Activated T-cell treated with anti-CD3 and anti-CD28 coated beads, Interleukin-2, amount 50 U/mL, for 72 hours (primary cell): ENCODE measurements at places on chromosomes 5 and 9. TPM values are rescaled to one million over a fixed set of nuclear protein-coding genes. Genes with fewer than 3 reads are reported as not detected.
A peak's percentile ranks its signal among the peaks of the same experiment; 100 is the strongest.

- peak overlapping the region; percentile 87 for H3K27ac ChIP-seq
- H3K27me3 ChIP-seq = no peaks in the 10 kb centered on the region
- peaks cover 15% of the 10 kb centered on the region for H3K4me1 ChIP-seq
Observed at GRCh38 chr5:93874080-93874479, 132.7 kb upstream of the POU5F2 start.

The CCNJL gene
- not detected for total RNA-seq

DNA sequence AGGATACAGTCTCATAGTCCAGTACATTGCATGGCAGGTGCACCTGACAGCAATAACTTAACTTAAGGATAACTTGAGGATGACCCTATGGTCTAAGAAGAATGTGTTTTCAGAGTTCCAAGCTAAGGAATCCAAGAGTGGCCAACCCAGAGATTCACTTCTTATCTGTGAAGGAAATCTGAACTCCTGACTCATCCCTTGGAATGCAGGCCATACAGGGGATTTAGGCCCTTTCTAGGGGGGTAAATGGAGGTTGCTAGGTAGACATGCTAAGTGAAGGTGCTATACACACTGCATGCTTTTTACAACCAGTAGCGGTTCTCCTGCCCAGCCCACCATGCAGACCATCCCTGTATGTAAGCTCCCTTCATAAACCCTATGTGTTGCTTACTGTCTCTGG, 50.4 kb downstream of the HTR1A start:
- H3K27ac ChIP-seq = no peak overlapping the region
- DNase-seq = no peak
- H3K4me1 ChIP-seq = no peaks in the 10 kb centered on the region

The GABRA6 gene
- total RNA-seq = not detected

DNA sequence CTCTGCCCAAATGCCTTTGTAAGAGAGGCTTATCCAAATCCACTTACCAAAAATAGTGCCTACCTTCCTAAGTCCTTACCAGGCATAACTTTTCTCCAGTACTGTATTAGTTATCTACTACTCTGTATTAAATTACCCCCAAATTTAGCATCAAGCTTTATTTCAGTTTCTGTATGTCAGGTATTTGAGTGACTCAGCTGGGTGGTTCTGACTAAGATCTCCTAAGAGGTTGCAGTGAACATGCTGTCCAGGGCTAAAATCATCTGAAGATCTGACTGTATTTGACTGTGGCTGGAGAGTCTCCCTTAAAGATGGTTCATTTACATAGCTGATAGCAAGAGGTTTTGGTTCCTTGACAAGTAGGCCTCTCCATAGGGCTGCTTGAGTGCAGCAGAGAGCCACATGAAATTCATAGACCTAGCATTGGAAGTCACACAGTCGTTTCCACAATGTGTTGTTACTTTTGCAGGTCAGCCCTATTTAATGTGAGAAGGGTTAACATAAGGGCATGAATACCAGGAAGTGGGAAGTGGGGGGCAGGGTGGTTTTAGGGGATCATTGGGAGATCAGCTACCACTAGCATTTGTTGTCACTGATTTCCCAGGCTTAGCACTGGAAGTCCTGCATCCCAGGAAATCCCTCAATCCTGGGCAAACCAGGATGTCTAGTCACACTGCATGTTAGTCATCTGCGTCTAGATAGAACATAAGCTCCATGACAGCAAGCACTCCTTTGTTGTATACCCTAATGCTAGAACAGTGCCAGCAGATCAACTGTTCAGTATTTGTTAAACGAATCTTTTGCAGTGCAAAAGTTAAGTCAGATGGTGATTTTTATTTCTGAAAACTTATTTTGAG, 2.0 kb upstream of the ZNF622 start:
- peak overlapping the region; percentile 98 for H3K4me3 ChIP-seq
- H3K27ac ChIP-seq = peak overlapping the region; percentile 93
- peaks cover 57% of the 10 kb centered on the region for H3K4me1 ChIP-seq
- peak; percentile 47 for DNase-seq
- no peaks in the 10 kb centered on the region for H3K27me3 ChIP-seq

The SMIM33 gene
- total RNA-seq = 0.35 TPM

DNA sequence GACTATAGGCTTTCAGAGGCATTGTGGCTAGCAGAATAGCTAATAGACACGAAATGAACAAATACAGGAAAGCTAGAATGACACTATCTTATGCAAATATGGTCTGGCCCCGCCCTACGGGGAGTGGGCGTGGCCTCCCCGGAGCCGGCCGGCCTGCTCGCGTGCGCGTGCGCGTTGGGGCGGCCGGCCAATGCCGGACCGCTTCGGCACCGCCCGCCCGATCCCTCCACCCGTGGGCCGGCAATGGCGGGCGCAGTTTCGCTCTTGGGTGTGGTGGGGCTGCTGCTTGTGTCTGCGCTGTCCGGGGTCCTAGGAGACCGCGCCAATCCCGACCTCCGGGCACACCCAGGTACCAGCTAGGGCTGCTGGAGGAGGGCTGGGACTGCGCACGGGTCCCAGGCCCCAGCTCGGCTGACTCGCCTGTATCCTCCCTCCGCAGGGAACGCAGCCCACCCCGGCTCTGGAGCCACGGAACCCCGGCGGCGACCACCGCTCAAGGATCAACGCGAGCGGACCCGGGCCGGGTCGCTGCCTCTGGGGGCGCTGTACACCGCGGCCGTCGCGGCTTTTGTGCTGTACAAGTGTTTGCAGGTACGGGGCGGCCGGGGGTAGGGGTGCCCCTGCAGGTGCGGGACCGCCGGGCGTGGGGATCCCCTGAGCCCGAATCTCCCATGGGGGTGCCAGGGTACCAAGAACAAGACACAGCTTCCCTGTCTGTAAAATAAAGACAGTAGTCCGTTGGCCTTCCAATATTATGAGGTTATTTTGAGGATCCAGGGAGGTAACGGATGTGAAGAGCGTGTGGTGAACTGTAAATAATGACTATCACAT, at the start of gene CCDC107:
Gene CCDC107 (plus strand): TSS at position 156 of the 831 bp plus-strand sequence. CDS start 88 bp downstream, at position 244.
- peak; percentile 90 for DNase-seq
- H3K27me3 ChIP-seq = peaks cover 4% of the 10 kb centered on the region
- H3K4me1 ChIP-seq = peaks cover 74% of the 10 kb centered on the region
- peak within 1 kb of the TSS; percentile 100 for H3K27ac ChIP-seq
- H3K4me3 ChIP-seq = peak within 1 kb of the TSS; percentile 93
- peaks cover 9% of the 10 kb centered on the region for H3K36me3 ChIP-seq

DNA sequence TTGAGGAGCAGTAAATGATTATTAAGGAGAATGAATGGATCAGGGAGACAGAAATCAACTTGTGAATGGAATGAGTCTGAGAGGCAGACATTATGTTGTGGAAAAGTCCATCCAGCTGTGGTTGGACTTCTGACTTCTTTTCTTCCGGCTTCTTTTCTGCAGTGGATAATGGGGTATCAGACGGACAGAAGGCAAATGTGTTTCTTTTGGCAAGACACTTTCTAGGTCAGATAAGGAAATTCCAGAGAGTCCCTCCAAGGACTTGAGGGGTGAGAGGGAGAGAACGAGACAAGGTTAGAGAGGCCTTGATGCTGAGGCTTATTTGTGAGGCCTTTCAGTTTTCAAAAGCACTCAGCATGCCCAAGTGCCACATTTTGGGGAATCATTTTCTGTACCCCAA, 17.1 kb upstream of the GRHPR start:
- H3K36me3 ChIP-seq = no peaks in the 10 kb centered on the region
- H3K27me3 ChIP-seq = peaks cover 6% of the 10 kb centered on the region
- peaks cover 34% of the 10 kb centered on the region for H3K4me1 ChIP-seq
- no peak for DNase-seq
- no peak overlapping the region for H3K27ac ChIP-seq

- H3K4me1 ChIP-seq = peaks cover 5% of the 10 kb centered on the region
- no peak overlapping the region for H3K27ac ChIP-seq
- peaks cover 27% of the 10 kb centered on the region for H3K27me3 ChIP-seq
- peak overlapping the region; percentile 59 for H3K4me3 ChIP-seq
- no peak for DNase-seq
- peaks cover 2% of the 10 kb centered on the region for H3K36me3 ChIP-seq
Observed at GRCh38 chr9:12775679-12776512, 1.1 kb downstream of the LURAP1L start.

DNA sequence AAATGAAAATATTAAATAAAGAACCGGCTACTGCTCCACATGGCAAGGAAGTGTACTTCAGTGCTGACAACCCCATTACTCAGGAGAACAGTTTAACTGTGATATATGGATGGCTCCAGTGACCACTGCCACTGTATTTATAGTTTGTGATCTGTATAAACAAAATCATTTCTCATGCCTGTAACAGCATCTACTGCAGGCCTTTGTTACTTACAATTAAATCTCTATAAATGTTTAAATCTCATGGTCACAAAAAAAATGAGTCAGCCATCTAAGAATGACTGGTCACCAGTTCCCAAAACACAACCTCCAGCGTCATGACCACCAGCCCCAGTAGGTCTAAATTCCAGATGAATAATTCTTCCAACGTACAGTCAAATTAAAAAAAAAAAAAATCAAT, 24.6 kb downstream of the SERINC5 start:
- H3K27me3 ChIP-seq = no peaks in the 10 kb centered on the region
- peaks cover 86% of the 10 kb centered on the region for H3K4me1 ChIP-seq
- peak overlapping the region; percentile 68 for H3K27ac ChIP-seq
- H3K4me3 ChIP-seq = peak overlapping the region; percentile 3
- peaks cover 6% of the 10 kb centered on the region for H3K36me3 ChIP-seq

The MAMDC4 gene
- total RNA-seq = 11.7 TPM

The ELL2 gene
- 76.3 TPM for total RNA-seq

- DNase-seq = no peak
- H3K36me3 ChIP-seq = peaks cover 6% of the 10 kb centered on the region
- H3K4me3 ChIP-seq = no peak overlapping the region
- H3K27ac ChIP-seq = no peak overlapping the region
- H3K4me1 ChIP-seq = no peaks in the 10 kb centered on the region
- peaks cover 13% of the 10 kb centered on the region for H3K27me3 ChIP-seq
Observed at GRCh38 chr5:136222580-136223235, 29.7 kb upstream of the SMIM32 start.

The MAPKAP1 gene
- total RNA-seq = 42.1 TPM

- H3K4me3 ChIP-seq = no peak overlapping the region
- no peaks in the 10 kb centered on the region for H3K4me1 ChIP-seq
- H3K27me3 ChIP-seq = no peaks in the 10 kb centered on the region
- peaks cover 16% of the 10 kb centered on the region for H3K36me3 ChIP-seq
- H3K27ac ChIP-seq = no peak overlapping the region
- no peak for DNase-seq
Observed at GRCh38 chr5:141934099-141934844, 10.6 kb downstream of the DELE1 start.

The MATR3 gene
- 124 TPM for total RNA-seq

The CMYA5 gene
- total RNA-seq = 0.31 TPM

The KCNT1 gene
- not detected for total RNA-seq

- no peak overlapping the region for H3K4me3 ChIP-seq
- no peaks in the 10 kb centered on the region for H3K4me1 ChIP-seq
- H3K36me3 ChIP-seq = peaks cover 2% of the 10 kb centered on the region
- H3K27ac ChIP-seq = no peak overlapping the region
- H3K27me3 ChIP-seq = no peaks in the 10 kb centered on the region
Observed at GRCh38 chr9:120541921-120542320, 38.0 kb downstream of the CDK5RAP2 start.

DNA sequence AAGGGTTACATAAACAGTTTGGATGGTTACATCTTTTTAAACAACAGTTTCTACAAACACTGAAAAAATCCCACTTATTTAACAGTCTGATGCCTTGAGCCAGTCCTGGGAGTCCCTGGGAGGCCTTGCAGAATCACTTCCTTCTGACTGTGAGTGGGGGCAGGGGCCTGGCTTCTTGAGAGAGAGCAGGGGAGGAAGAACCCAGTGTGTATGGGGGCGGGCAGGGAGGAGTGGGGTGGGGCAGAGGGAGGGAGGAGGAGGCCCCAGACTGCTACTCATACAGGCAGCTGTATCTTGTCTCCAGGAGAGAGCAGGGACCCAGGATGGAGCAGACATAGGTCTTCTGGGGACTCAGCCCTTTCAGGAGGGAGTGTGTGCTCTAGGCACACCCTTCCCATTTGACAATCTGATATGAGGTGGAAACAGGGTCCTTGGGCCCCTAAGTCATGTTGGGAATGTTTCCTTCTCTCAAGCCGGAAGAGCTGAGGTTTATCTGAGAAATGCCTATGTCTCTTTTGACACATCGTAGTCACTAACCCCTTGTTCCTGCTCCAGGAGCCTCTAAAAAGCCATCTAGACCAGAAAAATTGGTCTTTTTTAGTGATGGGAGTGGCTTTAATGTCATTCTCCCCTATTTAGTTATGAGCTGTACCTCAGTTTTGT, 52.8 kb downstream of the IRF1 start:
- H3K4me3 ChIP-seq = peak overlapping the region; percentile 83
- DNase-seq = peak; percentile 62
- peak overlapping the region; percentile 93 for H3K27ac ChIP-seq
- H3K4me1 ChIP-seq = peaks cover 83% of the 10 kb centered on the region
- no peaks in the 10 kb centered on the region for H3K27me3 ChIP-seq
- H3K36me3 ChIP-seq = no peaks in the 10 kb centered on the region

GRCh38 chr9:104974053-104974962, 46.4 kb upstream of the ABCA1 start:
- H3K27ac ChIP-seq = no peak overlapping the region
- no peak overlapping the region for H3K4me3 ChIP-seq
- DNase-seq = no peak

- H3K36me3 ChIP-seq = peaks cover 3% of the 10 kb centered on the region
- H3K27me3 ChIP-seq = no peaks in the 10 kb centered on the region
- no peak overlapping the region for H3K27ac ChIP-seq
- DNase-seq = no peak
Observed at GRCh38 chr5:66224274-66224673, 80.2 kb downstream of the SREK1 start.

The NMUR2 gene
- not detected for total RNA-seq

DNA sequence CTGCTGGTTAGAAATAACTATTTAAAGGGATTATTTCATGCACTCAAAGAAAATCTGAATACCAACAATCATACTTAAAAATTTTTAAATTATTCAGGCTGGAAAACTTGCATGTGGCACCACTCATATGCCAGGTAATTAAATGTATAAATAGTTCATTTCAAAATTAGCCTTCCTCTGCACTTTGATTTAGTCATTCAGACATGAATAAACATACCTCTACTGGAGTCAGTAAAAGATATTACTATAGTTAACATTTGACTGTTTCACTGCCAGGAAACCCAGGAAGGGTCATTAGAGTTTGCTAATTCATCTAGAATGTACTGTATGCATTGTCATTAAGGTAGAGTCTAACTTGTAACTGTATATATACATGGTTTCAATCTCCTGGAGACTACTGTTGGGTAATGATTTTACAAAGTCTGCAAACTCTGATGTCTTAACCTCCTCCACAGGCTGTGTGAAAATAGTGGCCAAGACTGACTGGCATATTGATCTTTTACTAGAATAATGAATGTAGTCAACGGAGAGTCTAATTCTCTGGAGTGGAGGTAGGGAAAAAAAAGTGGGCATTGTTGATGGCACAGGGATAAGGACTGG, 43.7 kb downstream of the TEX10 start:
- H3K27me3 ChIP-seq = no peaks in the 10 kb centered on the region
- H3K4me1 ChIP-seq = peaks cover 19% of the 10 kb centered on the region

- DNase-seq = peak; percentile 2
- peaks cover 33% of the 10 kb centered on the region for H3K4me1 ChIP-seq
- H3K36me3 ChIP-seq = no peaks in the 10 kb centered on the region
- peak overlapping the region; percentile 47 for H3K4me3 ChIP-seq
- no peaks in the 10 kb centered on the region for H3K27me3 ChIP-seq
Observed at GRCh38 chr5:76175821-76176403, 92.7 kb downstream of the SV2C start.
